ENCODE measurements at places on chromosomes 12 and 14. TPM values are rescaled to one million over a fixed set of nuclear protein-coding genes. Genes with fewer than 3 reads are reported as not detected.

GRCh38 chr12:53624458-53624857, 1.7 kb downstream of the ATF7 start:
- no peak for DNase-seq

CLEC9A gene
- not detected for total RNA-seq

DNA sequence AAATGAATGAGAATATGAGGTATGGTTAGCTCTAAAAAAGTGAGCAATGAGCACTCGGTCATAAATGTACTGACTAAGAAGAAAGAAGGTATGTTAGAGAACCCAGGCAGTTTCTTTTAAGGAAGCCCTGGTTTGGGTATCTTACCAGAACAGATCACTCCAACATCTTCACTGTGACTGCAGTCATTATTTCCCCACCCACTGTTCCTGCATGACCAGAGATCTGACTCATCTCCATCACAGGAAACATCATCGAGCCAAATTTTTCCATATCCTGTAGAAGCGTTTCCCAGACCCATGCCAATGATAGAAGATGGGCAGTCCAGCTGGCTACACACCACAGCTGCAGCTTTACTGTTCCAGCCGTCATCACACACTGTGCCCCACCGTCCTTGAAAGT, 48.0 kb downstream of the CD163L1 start:
- DNase-seq = no peak

GRCh38 chr14:23653051-23653450, 16.9 kb downstream of the DHRS2 start:
- no peak for DNase-seq

OASL gene
- 1.2 TPM for total RNA-seq

DNA sequence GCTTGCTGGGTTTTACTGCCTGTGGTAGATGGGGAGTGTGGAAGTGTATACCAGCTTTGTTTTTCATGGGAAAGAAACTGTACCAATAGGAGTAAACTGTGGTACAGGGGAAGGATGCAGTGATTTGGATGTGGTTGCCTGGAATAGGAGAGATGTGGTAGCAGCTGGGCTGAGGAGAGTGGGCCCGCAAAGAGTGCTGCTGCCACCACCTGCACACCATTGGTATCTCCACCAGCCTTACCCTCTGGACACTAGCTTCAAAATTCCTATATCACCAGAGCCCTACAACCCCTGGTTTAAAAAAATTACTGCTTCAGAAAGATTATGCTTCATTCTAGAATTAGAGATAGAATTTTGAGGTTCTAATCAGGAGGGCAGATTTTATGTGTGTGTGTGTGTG, 53.6 kb downstream of the AKAP6 start:
- DNase-seq = no peak

GRCh38 chr14:21197418-21198205, 41.7 kb upstream of the OR5AU1 start:
- DNase-seq = no peak

- DNase-seq = peak; percentile 14
Observed at GRCh38 chr14:101110729-101111619, 207.5 kb upstream of the RTL1 start.

DNA sequence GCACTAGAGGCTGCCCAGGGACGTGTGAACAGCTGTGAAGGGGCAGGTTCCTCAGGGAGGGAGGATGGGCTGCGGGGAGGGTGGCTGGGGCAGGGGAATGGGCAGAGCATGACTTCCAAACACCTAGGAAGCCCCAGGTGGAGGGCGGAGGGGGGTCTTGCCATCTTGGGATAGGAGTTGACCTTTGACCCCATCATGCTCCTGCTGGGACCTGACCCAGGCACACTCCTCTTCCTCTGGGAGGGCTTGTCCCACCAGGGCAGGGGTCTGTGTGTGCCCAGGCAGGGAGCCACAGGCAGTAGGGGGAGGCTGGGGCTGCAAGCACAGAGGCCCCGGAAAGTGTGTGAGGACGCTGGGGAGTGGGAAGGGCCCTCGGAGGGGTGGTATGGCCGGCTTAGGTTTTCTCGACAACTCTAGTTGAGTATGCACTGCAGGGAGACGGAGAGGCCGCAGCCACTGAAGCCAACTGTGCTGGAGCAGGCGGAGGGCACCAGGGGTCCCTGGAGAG, 3.3 kb upstream of the ANKRD9 start:
- DNase-seq = no peak

DNA sequence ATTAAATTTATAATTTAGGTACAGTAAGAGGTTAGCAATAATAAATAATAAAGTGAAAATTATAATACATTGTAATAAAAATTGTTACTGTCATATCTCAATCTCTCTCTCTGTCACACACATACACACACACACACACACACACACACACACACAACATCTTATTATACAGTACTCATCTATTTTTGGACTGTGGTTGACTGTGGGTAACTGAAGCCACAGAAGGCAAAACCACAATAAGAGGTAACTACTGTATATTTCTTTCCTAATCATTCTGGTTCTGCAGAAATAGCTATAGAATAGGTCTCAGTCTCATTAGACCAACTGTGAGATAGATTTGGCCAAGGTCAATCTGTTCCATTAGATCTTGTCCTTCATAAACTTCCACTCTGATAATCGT, 33.1 kb upstream of the PTPRO start:
- no peak for DNase-seq

PRH2 gene
- not detected for total RNA-seq

NGB gene
- not detected for total RNA-seq

DNA sequence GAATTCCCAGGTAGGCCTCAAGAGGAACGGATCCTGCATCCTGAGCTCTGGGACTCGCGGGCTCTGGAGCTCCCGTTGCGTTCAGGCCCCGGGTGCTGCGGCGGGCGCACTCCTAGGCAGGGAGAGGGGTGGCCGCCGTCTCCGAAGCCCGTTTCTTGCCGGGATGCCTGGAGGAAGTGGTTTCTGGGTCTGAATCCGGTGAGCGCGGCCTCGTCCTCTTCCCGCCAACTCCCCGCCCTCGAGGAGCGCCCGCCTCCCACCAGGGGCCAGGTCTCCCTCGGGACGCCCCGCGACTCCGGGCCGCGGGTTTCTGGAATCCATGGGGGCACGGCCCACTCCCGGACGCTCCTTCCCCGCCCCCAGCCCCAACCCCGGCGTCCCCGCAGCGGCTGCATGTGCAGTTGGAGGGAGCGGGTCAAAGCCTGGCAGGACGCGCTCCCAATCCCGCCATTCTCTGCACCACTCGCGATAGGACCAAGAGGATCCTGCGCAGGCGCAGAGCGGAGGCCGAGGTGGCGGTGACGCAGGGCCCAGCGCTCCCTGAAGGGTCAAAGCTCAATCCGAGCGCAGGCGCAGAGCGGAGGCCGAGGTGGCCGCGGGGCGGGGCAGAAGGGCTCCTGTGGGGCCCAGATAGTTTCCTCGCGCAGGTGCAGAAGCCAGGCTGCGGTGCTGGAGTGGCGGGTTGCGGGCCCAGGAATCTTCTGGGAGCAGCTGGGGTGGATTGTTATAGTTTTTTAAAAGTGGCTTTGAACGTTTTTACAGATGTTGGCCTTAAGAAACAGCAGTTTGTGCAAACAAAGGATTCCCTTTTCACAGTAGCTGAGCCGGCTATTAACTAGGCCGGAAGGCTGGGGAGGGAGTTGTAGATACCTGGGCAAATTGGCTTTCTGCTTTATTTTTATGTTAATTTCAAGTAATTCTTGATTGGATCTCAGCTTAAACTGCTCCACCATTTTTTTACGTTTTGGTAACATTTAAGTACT, 796.4 kb downstream of the AACS start:
- DNase-seq = no peak

DNA sequence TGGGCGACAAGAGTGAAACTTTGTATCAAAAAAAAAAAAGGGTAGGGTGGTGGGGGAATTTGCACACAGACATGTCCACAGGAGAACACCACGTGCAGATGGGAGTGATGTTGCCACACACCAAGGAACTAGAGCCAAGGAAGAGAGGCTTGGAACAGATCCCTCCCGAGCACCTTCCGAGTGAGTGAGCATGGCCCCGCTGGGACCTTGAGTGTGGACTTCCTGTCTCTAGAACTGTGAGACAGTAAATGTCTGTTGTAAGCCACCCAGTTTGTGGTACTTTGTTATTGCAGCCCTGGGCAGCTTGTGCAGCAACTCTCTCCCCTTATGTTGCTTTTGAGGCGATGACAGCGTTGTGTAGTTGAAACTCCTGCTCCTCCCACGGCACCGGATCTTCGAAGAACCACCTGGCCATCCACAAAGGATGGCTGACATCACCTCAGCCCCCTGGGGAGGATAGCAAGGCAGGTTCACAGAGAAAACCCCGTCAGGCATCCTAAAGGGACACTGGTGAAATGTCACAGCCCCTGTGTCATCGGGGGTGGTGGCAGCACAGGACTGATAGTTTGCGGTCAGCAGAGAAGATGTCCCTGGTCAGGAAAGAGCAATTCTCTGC, 54.7 kb upstream of the PLEKHG3 start:
- no peak for DNase-seq

SIX6 gene
- total RNA-seq = not detected

AICDA gene
- total RNA-seq = 5.4 TPM

LBHD2 gene
- total RNA-seq = not detected

DNA sequence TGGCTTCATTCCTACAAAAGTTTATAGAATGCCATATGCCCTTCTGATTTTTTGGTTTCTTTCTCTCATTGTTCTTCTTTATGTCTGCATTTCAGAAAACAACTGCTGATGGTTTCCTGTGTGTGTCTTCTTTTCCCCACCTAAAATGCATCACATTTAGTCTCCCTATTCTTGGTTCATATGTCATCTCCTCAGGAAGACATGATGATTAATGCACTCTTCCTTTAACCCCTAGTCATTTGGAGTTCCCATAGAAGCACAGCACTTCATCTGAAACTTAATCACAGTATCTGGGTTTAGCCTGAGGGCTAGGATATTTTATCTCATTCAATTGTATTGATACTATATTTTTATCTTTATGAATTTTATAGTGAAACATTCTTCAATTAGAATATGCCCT, 21.5 kb downstream of the GNPNAT1 start:
- DNase-seq = no peak
